ENCODE measurements at places on chromosomes 1 and 21. TPM values are rescaled to one million over a fixed set of nuclear protein-coding genes. Genes with fewer than 3 reads are reported as not detected.

Gene SEMA4A
- 6.8 TPM for total RNA-seq

Gene OSCP1
- total RNA-seq, result 9.9 TPM

Gene TFF3
- total RNA-seq, result 0.68 TPM

Gene C1orf116
- under 0.01 TPM for total RNA-seq

Gene PLD5
- not detected for total RNA-seq

Gene SLC9C2
- total RNA-seq, result not detected

Gene ADORA3
- 0.06 TPM for total RNA-seq

Gene FCGR3B
- 0.26 TPM for total RNA-seq

Gene OR10R2
- total RNA-seq, result not detected

Gene GIPC2
- total RNA-seq, result 0.92 TPM

Gene BCL2L15
- total RNA-seq, result 0.26 TPM

Gene CYP4X1
- 7.4 TPM for total RNA-seq

Gene FBXO2
- 0.25 TPM for total RNA-seq

Gene ZSWIM5
- 0.75 TPM for total RNA-seq

Gene KAZN
- 5.3 TPM for total RNA-seq

Gene BRINP3
- total RNA-seq, result not detected

Gene NBPF3
- 15.2 TPM for total RNA-seq

Gene FAM110D
- under 0.01 TPM for total RNA-seq

Gene PLEKHN1
- total RNA-seq, result 0.25 TPM

Gene NR5A2
- 0.12 TPM for total RNA-seq

Gene CLIC6
- total RNA-seq, result 0.13 TPM
